CD4-positive, alpha-beta T cell treated with Interleukin-17A for 1 hour (primary cell): ENCODE measurements at places on chromosomes 2 and 18.
A peak's percentile ranks its signal among the peaks of the same experiment; 100 is the strongest.

DNA sequence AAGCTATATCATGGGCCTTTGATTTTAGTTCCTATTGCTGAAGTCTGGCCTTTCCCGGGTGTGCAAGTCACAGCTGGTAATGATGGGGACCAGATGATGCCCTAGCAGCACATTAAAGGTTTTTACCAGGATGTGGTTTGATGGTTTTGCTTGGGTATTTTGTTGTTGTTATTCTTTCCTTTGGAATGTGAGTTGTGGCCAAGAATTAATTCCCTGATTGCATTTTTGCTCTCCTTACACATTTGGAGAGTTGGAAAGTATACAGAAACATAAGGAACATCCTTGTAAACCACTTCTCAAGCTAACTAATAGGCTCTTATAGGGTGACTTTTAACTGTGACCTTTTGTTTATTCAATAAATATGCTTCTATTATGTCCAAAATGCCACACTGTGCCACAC is 154.1 kb upstream of the MMADHC start:
- DNase-seq: no peak

DNA sequence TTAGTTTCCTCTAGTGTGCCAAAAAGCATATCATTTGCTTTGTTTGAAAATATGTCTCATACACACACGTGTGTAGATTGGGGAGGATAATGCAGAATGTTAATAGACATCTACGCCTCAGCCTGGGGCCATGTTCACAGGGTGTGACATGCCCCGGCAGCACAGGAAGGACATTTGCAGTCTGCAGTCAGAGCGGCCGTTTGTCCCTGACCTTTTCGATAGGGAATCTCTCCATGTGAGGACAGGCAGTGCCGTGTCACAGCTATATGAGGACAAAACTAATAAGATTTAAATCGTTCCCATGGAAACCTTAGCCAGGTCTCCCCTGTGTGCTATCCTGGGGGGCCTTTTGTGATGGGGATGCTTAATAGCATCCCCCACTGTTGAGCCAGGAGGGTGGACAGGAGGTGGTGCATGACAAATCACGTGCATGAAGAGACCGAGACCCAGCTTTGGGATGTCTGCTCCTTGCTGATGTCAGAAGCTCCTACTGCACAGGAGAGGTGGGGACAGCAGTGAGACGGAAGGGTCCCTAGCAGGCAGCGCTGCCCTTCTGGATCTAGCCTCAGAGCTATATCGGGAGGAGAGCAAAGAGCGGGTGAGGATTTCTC is 100.6 kb downstream of the RNF144A start:
- no peak for DNase-seq

DNA sequence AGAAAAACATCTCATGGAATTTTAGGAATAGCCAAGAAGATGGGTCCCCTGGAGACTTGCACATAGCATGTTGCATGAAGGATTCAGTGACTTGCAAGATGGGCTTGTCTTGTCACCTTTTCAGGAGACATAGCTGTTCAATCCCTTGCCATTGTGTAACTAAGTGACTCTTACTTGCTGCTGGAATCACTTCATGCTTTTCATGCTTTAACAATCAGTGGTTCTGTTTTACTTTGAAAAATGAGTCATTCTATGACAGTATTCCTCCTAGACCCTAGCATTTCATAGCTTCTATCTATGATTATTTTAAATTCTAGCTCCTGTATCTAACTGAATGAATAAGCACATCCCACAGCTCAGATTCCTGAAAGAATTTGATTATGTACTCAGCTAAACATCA is 2.8 kb downstream of the KYNU start:
- no peak for DNase-seq

GRCh38 chr2:138122891-138123290 is 158.6 kb downstream of the HNMT start:
- no peak for DNase-seq

DNA sequence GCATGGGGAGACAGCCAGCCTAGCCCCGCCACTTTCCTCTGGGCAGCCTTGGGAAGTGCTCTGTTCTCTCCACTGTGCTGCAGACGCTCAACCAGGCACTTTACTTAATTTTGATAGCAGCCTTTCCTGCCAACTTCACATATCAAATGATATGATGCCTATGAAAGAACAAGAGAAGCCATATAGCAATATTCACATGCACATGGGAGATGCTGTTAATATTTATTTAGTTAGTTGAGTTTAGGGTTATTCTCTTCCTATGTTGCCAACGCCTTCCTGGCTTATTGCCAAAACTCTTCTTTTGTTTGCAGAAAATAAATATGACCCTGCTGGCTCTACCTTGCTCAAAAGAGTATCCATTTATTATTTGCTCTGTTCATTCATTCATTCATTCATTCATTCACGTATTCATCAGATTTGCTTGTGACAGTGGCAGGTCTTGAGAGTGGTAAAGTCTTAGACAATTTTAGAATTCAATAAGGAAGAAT is 99.3 kb downstream of the GATA6 start:
- no peak for DNase-seq

GRCh38 chr2:120763931-120764330 is 28.3 kb downstream of the GLI2 start:
- no peak for DNase-seq

GRCh38 chr2:198280145-198280544 is 475.8 kb downstream of the PLCL1 start:
- DNase-seq: no peak

DNA sequence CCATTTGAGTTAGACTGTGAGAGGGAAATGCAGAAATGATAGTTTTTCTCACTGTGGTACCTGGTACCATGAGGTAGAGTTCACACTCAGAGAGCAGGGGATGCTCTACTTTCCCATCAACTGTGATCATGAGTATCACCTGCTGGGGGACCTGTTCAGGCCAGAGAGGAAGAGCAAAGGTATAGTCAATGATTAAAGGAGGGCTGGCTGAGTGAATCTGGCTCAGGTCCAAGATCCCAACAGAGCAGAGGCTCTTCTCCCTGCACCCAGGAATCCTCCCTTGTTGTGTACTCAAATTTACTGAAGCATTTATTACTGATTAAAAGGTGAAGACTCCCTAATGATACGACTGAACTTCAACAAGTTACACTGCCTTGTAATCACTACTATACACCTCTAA is 104.6 kb upstream of the CHRNA1 start:
- DNase-seq: no peak

DNA sequence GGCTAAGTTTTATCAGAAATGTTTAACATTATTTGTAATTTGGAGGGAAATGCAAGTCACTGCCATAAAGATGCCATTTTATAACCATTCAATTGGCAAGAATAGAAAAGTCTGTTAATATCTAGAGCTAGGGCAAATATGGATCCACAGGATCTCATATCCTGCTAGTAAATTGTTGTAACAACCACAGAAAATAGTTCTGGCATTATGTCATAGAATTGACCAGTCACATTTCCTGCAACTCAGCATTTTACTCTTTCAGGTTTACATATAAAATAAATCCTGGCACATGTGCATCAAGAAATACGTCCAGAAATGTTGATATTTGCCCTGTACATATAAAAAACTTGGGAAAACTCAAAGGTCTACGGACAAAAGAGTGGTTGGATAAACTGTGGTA is 32.9 kb downstream of the OSBPL6 start:
- DNase-seq: no peak

DNA sequence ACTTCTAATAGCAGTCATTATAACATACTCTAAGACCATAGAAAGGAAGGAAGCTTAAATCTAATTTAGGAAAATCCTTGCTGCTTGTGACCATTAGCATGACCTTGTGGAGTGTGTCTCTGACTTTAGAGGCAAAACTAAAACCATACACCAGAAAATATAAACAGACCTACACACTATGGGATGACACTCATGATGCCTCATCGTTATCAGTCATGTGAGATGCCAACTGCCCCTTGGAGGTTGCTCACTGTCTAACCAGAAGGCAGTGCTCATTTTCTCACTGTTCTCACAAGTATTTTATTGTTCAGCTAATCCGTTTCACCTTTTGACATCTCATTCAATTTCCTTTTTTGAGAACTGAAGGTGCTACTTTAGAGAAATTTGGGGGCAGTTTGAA is 376.9 kb downstream of the RND3 start:
- DNase-seq: no peak

GRCh38 chr2:55518841-55519165 is 715 bp upstream of the CFAP36 start:
- DNase-seq: no peak

- no peak for DNase-seq
Observed at GRCh38 chr2:142843731-142844130, 33.7 kb upstream of the KYNU start.

DNA sequence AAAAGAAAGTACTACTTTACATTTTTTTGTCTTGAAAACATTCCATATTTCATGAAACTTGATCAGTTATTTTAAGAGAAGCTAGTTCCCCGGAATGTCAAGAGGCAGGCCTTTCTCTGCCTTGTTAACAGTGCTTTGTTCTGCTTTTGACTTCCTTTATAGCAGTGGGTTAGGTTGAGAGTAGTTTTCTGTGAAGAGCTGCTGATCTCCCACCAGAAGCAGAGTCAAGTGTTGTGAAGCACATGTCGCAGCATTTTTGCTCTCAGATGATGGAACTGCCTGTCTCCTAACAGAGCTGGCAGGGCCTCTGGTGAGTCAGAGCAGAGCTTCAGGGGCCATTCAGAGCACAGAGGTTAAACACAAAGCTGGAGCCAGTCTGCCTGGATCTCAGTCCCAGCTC is 871.8 kb downstream of the SLC4A3 start:
- no peak for DNase-seq

GRCh38 chr18:72235422-72235821 is 308.7 kb downstream of the CBLN2 start:
- no peak for DNase-seq

GRCh38 chr2:127124426-127124825 is 17.5 kb upstream of the BIN1 start:
- DNase-seq: no peak

DNA sequence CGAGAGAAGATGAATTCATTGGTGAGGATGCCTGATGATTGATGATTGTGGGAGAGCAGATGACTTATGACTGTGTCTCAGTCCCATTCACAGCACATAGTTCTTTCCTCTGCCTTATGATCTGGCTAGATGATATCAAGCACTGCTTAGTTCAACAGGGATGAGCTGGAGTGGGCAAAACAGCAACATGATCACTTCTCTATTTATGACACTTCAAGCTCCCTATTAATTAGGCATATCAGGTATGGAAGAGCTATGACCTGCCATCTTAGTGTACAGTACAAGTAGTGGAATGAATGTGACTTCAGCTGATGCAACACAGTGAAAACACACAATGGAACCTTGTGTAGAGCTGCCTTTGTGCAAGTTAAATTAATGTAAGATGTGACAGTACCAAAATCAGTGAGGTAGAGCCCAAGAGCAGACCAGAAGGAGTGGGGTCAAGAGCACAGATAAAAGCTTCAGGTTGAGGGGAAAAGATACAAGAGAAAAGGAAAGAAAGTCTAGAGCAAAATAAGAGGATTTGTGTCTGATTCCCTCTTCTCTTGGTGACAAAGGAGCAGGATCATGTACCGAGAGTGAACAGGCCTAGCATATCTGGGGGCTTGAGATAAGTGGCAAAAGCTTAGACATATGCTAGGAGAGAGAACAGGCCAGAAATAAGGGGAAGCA is 93.0 kb upstream of the MYO3B start:
- DNase-seq: no peak

DNA sequence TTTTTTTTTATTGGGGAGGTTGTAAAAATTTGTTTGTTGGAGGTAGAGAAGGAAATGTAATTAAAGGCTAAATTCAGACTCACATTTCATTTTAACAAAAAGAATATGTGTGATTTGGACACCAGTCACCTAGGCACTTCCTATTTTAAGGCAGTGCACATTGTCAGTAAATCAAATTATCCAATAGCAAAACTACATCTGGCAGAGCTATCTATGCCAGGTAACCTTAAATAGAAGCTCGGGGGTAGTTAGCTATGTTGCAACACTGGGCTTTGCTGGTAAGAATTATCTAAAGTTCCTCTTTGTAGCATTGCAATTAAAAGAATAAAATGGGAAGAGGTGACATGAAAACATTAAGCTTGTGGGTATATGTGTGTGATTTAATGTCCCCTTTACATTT is 1064.4 kb upstream of the ZEB2 start:
- DNase-seq: no peak

DNA sequence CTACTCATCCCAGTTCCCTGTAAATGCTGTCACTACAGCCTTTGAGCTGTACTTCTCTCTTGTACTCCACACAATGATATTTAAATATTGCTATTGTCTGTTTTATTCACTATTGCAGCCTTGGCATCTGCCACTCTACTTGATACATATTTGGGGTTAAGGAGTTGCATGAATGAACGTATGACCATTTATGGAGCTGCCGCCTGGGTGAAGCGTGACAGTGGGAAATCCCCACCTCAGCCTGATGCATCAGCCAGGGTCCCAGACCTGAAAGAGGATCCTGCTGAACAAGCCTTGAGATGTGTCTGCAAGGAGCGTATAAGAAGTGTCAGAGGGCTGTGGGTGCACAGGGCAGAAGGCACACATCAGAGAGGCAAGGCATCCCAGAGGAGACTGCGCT is 39.1 kb downstream of the MRPL35 start:
- DNase-seq: peak; percentile 30

- peak; percentile 69 for DNase-seq
Observed at GRCh38 chr2:168751104-168751740, 51.2 kb upstream of the NOSTRIN start.

DNA sequence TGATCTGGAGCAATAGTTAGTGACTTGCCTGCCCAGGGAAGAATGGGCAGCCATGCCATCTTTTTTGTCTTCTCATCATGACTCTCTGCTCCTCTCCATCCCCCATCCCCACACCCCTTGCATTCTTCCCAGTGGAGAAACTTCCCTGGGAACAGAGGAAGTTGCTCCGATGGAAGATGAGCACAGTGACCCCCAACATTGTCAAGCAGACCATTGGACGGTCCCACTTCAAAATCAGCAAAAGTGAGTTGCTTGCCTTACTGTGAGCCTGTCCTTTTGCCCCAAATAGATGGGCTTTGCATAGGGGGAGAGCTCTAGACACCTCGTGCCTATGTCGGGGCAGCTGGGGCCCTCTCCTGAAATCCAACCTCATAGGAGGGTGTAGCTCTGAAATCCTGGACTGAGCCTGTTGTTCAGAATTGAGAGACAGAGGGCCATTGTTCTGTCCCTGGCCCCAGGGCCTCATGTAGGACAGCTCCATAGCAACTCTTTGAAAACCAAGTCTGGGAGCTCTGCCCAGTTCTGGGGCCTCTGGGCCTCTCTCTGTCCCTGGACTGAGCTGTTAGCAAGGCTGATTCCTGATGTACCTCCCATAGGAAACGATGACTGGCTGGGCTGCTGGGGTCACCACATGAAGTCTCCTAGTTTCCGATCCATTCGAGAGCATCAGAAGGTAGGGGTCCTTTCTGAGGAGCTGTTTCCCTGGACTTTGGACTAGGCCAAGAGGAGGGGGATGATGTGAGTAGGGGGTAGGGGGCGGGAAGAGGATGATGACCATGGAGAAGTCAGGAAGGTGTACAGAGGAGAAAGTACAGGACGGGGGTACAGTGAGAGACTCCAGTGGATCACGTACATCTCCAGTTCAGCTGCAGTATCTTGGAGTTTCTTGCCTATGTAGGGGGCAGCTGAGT is 35.2 kb downstream of the TTLL4 start:
- no peak for DNase-seq

DNA sequence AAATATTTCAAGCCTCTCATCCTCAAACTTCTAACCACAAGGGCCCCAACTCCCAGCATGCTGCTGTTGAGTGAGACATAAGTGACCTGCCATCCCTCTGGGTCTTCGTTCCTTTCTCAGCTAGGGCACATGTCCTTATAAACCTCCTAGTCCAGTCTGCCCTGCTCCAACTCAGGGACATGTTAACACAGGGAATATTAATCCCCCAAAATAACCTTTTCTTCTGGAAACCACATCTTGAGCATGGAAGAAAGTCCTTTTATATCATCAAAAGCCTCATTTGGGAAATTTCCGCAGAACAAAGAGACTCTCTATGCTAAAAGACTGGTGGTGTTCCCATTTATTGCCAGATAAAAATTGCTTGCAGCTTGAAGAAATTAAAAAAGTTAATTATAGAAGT is 14.4 kb downstream of the TNP1 start:
- no peak for DNase-seq
